ENCODE measurements at places on chromosomes 1 and 21.

DNA sequence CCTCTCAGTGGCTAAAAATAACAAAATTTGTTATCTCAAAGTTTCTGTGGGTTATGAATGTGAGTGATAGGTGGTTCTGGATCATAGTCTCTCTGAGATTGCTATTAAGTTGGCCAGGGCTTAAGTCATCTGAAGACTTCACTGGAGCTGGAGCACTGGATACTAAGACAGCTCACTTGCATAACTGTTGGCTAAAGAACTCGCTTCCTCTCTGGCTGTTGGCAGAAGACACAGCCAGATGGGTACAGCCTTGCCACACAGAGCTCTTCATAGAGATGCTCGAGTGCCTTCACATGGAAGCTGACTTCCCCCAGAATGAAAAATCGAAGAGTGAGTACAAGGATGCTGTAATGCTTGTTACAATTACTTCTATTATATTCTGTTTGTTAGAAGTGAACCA, 333.8 kb downstream of the ZP4 start:
- DNase-seq, result no peak

DNA sequence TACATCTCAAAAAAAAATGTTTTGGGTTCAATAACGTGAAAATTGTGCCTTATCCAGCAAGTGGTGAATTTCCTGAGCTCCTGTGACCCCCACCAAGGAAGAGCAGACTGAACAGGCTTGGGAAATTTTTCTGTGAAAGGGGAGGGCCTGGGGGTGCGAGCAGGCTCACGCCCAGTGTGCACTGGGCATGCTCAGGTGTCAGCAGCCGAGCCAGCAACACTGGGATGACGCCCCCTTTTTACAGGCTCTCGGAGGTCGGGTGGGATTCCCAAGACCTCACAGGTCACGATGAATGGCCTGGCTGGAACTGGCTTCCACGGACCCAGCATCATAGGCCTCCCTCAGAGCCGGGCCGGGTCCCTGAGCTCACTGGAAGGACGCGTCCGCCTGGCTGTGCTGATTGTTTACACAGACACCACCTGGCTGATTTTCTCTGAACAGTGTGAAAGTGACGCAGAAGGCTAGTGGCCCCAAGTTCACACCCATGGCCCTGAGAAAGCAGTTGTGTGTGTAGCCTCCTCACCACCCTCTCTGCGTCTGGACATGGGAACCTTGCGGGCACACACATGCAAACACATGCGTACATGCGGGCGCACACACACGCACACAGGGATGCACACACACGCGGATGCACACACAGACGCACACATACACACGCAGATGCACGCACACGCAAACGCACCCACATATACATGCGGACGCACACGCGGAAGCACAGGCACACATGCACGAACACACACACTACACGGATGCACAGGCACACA, 9.2 kb downstream of the CSTB start:
- no peak for DNase-seq

- no peak for DNase-seq
Observed at GRCh38 chr1:34270181-34270580, 93.5 kb downstream of the C1orf94 start.

DNA sequence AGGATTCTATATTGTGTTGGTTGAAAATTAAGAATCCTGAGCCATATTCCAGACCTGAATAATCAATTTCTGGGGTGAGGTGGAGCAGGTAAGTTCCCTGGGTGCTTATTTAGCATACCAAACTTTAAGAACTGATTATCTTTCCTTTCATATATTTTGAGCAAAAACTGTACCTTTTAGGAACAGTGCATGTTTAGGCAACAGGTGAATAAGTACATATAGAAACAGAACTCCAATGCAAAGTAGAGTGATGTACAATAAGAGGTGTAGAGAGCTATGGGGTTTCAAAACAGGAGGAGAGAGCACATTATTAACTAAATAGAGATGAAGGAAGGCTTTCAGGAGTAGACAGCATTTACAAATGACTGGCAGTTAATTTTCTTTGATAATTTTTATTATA, 28.7 kb downstream of the TMED5 start:
- DNase-seq, result no peak

GRCh38 chr1:183147735-183148134, 38.3 kb upstream of the LAMC2 start:
- DNase-seq, result no peak

GRCh38 chr1:79694241-79694640, 687.7 kb upstream of the ADGRL4 start:
- no peak for DNase-seq

DNA sequence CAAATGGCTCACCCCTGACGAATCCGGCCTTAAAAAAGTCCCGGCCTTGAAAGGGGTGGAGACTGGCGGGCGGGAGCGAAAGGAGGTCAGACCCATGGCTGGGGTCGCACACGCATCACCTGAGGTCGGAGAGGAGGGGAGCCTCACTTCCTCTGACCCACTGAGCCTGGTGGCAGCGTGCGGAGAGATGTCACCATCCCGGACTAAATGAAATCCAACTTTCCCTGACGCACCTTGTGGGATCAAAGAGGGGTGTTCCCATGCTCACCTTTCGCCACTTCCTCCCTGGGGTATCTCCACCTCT, 709 bp upstream of the SLC41A1 start:
- DNase-seq, result no peak

- no peak for DNase-seq
Observed at GRCh38 chr1:37092937-37093336, 58.6 kb upstream of the GRIK3 start.

DNA sequence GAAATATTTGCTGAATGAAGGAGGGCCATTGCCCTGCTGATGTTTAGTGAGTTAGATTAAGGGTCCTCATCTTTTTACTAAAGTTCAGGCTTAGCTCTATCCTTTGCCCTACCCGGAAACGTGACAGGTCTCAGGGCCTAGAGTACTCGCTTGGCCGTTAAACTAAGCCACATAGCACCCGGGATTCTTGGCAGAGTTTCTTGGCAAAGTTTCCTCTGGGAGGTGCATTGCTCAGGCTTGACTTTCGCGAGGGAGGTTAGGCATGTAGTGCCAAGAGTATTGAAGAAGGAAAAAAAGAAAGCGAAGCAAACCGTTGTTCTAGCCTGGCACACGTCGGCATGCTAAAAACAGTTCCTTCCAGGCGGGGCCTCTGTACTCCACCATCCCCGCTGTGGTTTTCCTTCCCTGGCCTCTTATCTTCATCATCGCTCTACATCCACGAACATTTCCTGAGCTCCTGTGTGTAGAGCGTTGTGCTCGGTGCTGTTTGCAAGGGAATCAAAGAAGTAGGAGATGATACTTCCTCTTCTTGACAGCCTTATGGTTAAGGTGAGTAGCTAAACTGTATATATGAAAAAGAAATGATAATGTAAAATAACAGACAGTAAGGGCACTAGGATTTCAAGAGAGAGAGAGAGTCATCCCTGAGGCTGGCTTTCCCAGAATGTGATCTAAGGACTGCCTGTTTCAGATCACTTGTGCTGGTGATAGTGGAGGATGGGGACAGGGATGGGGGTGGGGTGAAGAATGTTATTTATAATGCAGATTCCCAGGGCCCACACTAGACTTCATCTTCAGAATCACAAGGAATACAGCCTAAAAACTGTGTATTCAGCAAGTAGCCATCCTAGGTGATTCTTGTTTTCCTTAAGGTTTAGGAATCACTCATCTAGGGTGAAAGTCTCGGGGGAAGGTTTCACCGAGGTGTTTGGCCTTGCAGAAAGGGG, 18.8 kb downstream of the RNF220 start:
- no peak for DNase-seq

- DNase-seq, result no peak
Observed at GRCh38 chr1:242886137-242886536, 361.6 kb upstream of the PLD5 start.

- DNase-seq, result no peak
Observed at GRCh38 chr1:41752514-41753170, 166.1 kb downstream of the HIVEP3 start.

DNA sequence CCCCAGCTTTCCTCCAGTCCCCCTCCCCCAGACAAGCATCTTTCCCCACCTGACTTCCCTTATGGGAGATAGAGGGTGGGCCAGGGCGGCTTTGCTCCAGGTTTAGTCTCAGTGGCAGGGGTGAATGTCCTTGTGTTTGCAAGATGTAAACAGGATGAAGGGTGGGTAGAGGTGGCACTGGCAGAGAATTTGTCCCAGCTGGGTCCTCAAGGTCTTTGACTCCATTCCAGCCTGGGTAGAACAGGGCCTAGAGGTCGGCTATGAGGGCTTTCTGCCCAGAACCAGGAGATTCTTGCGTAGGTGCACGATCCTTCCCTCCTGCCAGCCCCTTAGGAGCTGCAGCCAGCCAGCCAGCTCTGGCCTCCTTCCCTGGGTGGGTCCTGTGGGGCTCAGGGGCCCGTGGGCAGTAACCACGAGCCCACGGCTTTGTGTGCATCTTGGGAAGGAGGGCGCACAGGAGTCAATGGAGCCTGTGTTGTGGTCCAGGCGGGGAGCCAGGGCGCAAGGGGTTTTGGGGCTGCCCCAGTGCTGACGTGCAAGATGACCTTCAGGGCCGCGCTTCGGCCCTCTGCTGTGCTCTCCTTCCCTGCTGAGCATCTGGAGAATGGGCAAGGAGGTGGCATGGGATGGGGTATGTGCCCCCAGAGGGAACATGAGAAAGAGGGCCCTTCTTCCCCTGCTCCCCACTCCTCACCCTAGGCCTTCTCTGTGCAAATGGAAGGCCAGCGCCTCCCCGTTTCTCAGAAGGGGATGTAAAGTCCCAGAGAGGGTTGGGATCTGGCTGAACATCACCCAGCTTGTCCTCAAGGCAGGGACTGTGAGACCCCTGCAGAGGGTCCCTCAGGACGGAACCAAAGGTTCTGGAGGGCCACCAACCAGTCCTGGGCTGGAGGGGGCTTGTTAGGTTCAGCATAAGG, 15.7 kb downstream of the POU3F1 start:
- no peak for DNase-seq

DNA sequence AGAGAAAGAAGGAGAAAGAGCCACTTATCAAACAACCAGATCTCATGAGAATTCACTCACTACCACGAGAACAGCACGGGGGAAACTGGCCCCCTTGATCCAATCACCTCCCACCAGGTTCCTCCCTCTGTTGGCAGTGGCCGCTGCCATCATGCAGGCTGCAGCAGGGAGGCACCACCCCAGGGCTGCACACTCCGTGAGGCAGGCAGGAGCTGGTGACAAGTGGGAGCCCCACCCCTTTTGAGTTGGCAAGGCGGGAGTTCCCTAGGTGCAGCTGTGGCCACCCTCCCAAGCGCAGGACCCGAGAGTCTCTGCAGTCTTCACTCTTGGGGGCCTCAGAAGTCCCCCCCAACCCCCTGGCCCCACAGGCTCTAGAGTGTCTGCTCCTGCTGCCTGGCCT, 83.9 kb upstream of the GJB5 start:
- no peak for DNase-seq

GRCh38 chr21:45595574-45596295, 47.8 kb upstream of the PCBP3 start:
- no peak for DNase-seq

DNA sequence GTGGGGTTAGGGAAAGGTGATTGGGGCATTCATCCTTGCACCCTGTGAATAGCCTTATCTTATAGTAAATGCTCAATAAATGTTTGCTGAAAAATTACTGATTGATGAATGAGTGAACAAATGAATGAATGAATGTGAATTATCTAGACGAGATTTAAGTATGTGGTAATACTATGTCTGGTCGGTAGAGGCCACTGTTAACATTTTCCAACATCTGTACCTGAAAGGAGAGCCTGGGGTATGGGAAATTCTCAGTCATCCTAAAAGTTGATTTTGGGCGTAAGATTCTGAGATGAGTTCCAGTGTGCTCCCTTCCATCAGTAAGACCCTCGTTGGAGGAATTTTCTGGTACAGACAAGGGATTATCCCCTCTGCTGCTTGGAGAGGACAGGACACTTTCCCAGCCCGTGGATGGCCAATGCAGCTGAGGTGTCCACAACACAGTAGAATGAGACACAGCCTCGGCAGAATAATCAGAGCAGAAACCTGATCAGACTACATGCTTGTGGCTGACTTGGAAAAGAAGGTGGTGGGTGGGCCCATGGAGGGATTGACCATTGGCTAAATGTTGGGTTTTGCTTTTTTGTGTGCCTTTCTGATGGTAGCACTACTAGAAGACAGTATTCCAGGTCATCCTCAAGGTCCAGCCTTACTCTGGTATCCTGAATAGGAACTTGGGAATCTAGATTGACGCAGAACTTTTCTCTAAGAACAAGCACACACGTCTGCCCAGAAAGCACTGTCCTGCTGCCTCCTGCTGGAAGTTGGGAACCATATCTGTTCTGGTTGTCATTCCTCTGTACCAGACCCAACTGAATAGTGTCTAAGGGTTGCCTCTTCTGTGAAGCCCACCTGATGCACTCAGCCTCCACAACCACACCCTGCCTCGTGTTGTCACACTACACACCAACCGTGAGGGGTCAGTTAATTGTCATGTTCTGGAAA, 262.0 kb downstream of the TNR start:
- DNase-seq, result no peak

DNA sequence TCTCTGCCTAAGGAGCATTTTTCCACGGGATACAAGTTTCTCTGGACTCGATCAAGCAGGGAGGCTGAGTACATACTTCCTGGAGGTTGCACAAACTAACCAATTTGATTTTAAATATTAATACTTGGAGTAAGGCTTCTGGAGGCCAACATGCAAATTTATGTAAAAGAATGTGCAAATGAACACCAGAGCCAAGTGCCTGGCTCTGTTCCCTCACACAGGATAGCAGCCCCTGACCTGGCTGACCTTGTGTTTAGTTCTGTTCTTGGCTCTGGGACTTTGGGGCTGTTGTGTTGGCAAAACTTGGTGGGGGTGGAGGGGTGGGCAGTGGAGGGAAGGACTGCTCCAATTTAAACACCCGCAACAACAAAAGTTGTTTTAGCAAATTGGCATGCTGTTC, 34.2 kb downstream of the CNIH3 start:
- no peak for DNase-seq

GRCh38 chr1:22159891-22160290, 17.0 kb upstream of the WNT4 start:
- DNase-seq, result no peak

GRCh38 chr1:203405703-203406438, 54.9 kb upstream of the FMOD start:
- no peak for DNase-seq

DNA sequence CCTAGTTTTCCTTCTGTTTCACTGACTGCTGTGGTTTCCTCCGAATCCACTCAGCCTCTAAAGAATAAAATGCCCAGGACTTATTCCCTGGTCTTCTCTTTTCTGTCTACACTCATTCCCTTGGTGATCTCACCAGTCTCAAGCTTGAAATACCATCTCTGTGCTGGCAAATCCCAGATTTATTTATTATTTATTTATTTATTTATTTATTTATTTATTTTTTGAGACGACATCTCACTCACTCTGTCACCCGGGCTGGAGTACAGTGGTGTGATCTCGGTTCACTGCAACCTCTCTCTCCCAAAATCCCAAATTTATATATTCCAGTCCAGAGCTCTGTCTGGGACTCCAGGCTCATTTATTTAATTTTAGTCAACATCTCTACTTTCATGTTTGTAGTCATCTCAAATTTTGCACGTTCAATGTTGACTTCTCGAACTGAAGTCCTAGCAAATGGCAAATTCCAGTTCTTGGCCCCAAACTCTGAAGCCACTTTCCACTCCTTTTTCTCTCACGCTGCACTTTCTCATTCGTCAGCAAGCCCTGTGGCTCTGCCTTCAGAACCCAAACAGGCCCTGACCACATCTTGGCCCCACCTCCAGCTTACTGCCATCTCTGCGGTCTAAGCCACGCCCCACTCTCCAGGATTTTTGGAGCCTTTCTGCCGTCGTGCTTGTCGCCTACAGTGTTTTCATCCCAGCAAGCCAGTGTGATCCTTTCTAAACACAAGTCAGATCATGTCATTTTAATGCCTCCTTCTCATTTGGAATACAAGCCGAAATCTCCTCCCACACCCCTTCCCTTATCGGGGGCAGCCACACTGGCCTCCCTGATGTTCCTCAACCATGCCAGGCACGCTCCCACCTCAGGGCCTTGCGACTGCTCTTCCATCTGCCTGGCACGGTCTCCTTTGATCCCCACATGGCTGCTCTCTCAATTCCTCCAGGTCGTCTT, 14.2 kb upstream of the TENT5B start:
- no peak for DNase-seq
